ENCODE measurements at places on chromosomes 3 and 15.

DNA sequence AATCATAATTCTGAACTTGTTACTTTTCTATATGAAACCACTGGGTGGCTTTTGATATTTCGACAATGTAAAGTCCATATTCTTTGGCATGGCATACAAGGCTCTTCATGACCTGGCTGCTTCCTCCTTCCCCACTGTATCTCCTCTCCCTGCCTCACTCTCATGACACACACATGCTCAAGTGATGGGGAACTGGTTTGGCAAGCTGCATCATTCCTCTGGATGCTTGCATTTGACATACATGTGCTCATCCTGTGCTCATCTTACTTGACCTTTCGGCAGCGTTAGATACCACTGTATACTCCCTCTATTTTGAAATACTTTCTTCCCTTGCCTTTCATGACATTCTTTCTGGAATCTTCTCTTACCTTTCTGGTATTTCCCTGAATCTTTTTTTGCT is 51.8 kb upstream of the ZDHHC23 start:
- DNase-seq = no peak

GRCh38 chr3:13651775-13652428 is 103.0 kb downstream of the FBLN2 start:
- DNase-seq = no peak

GRCh38 chr15:77187751-77188464 is 117.0 kb upstream of the TSPAN3 start:
- no peak for DNase-seq

GRCh38 chr3:125589547-125590122 is 5.7 kb downstream of the OSBPL11 start:
- no peak for DNase-seq

DNA sequence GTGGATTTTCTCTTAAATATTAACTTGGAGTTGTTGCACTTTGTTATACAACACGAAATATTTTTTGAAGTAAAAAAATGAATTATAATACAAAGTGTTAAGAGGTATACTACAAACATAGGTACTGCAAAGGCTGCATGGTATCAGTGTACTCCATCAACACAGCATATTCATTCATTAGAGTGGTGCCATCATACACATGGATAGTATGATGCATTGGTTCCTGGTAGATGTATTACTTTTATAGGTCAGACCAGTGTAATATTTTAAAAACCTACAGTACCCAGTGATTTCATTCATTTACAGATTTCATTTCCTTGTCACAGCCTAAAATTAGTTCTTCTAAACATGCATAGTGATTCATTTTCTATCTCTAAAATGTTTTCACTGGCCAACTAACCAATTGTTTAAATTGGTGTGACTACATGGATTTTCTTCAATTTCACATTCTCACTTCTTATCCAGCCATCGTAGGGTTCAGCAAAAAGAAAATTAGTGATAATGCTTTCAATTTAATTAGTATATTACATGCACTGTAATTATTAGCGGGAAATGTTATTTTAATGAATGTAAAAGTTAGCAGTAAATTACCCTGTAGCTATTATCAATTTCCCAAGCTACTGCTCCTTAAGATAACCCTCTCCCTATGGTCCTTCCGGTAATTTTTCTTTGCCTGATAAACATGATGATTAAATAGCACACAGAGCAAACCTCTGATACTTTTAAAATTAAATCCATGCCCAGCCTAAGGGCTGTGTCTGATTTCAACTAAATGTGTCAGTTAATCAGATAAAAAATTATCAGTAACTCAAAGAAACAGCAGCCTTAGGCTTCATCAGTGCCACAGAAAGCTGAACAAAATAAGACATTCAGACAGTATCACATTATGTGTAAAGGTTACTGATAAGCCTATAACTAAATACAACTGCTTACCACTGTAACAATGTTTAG is 68.4 kb downstream of the DPH6 start:
- DNase-seq = no peak

DNA sequence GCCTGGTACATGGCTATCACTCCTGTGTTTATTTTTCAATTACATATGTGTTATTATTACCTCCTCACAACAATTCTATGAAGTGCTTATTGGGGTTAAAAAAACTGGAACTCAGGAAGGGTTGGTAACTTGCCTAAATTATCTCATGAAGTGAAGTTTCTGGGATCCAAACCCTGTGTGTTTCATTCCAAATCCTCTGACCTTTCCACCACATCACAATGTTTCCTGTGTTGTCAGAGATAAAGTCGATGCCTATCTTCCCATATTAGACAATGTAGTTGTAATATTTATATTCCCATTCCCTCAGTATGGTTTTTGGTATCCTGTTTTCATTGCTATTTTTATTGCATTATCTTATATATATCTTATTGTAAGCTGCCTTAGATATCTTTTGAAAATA is 269.1 kb upstream of the CFAP20DC start:
- DNase-seq = no peak

All from stimulated activated CD4-positive, alpha-beta T cell treated with anti-CD3 and anti-CD28 coated beads, Interleukin-12 subunit alpha, Interleukin-12 subunit beta, amount 100 ng/mL, for 4 hours (primary cell).